ENCODE measurements at places on chromosomes 3 and 15.

GRCh38 chr3:4478261-4478660 is 11.2 kb upstream of the SUMF1 start:
- no peak for DNase-seq

- DNase-seq = peak; percentile 83
Observed at GRCh38 chr15:90872486-90873184, 4.2 kb downstream of the FURIN start.

DNA sequence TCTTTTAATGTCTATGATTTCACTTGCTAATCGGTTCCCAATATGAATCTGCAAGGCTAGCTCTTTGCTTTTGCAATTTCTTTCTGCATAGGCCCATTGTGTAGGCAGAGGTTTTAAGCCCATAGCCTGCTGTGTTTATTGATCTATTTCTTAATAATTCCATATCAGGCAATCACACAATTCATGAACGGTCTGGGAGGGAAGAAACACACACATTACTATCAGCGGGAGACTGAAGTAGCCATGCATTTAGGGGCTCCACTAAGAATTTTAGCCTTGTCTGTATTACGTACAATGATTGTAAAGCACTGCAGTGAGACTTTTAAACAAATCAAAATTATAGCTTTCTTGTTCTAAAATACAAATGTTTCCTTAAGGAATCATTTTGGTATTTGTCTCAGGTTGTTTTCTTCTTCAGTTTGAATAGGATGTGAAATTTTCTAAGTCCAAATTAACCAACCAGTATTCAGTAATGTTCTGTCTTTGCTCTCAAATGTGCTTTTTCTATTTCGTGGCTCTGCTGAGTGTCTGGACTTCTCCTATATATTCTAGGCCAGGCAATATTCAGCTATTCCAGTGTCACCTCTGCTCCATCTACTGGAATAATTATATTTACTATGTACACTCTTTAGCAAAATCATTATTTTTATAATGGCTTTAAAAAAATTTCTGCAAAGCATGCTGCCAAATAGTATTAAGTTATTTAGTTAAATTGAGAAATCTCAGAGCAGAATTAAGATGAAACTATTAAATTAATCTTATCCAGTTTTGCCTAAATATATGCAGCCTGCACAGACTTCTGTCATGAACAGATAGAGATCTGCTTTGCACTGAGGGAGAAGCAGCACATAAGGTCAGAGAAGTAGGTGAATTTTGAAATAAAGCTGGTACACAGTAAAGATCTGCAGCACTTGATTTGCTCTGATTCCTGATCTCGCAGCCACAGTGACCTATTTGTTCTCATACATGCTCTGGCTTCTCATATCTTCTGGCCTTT is 103.0 kb upstream of the NAALADL2 start:
- no peak for DNase-seq

- DNase-seq = no peak
Observed at GRCh38 chr15:46901001-46901400, 816.3 kb upstream of the SEMA6D start.

DNA sequence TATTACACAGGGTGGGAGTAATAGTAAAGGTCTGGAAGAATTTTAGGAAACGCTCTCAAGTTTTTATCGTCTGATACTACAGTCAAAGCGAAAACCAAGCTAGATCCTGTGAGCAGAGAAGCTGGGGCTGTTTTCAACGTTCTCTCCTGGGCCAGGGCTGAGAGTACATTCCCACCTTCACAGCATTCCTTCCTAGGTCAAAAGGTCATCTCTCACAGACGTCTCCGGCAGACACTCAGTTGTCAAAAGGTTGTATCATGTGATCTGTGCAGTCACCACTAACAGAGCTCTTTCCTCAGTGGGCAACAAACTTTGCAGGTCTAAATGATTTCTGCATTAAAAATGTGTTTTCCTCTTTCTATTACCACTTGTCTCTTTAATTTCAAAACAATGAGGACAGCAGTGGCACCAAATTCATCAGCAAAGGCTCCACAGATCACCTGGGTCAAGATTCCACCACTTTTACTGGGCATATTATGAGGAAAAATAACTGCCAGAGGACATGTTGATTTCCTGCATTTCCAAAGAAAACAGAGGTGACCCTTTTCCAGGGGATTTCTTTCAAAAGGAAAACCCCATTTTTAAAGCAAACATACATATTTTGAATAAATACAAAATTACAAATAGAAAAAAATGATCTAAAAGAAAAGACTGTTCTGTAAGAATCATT is 41.9 kb downstream of the MEIS2 start:
- DNase-seq = no peak

DNA sequence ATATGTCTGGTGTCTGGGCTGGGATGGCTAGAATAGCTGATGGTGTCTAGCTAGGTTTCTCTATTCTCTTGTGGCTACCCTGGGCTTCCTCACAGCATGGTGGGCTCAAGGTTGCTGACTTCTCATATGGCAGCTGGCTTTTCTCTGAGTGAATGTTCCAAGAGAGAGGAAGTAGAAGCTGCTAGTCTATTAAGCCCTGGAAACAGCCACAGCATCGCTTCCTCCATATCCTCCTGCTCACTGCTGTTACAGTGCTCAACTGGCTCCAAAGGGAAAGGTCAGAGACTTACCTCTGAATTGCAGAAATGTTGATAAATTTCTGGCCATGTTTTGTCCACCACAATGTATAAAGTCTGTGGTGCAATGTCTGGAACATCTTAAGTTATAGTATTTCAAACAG is 299.9 kb upstream of the ADAMTS9 start:
- no peak for DNase-seq

- DNase-seq = no peak
Observed at GRCh38 chr3:168273917-168274316, 178.2 kb upstream of the GOLIM4 start.

DNA sequence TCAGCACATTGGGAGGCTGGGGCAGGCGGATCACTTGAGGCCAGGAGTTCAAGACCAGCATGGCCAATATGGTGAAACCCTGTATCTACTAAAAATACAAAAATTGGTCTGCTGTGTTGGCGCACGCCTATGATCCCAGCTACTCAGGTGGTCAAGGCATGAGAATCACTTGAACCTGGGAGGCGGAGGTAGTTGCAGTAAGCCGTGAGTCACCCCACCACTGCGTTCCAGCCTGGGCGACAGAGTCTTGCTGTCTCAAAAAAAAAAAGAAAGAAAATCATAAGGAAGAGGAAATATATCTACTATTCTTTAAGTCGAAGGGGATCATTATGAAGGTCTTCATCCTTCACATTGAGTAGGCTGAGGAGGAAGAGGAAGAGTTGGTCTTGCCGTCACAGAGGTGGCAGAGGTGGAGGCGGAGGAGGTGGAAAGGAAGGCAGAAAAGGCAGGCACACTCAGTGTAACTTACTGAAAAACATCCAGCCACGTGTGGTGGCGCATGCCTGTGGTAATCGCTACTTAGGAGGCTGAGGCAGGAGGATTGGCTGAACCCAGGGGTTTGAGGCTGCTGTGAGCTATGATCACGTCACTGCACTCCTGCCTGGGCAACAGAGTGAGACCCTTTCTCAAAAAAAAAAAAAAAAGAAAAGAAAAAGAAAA is 14.2 kb downstream of the CSK start:
- peak; percentile 76 for DNase-seq
